ENCODE measurements at places on chromosomes 12 and 14.

DNA sequence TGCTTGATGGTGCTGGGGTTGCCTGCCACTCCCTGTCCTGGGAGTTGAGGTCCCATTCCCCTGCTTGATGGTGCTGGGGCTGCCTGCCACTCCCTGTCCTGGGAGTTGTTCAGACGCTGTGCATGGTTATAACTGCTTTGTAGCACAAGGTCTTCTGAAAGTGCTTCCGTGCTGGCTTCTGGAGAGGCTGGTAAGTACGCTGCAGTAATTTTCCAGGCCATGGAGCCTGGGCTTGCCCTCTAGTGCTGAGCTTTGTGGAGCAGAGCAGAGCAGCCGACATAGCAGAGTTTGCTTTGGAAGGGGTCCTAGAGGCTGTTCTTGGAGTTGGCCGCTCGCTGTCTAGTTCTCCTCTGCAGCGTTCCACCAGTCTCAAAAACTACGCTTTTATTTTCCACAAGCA lies 6.3 kb downstream of the B4GALNT3 start:
- DNase-seq = no peak

- no peak for DNase-seq
These were observed 47.5 kb downstream of the NOS1 start for GRCh38 chr12:117313926-117314325.

GRCh38 chr12:30989754-30990153 lies 63.2 kb downstream of the TSPAN11 start:
- no peak for DNase-seq

GRCh38 chr12:48556631-48557030 lies 13.2 kb downstream of the LALBA start:
- DNase-seq = no peak

DNA sequence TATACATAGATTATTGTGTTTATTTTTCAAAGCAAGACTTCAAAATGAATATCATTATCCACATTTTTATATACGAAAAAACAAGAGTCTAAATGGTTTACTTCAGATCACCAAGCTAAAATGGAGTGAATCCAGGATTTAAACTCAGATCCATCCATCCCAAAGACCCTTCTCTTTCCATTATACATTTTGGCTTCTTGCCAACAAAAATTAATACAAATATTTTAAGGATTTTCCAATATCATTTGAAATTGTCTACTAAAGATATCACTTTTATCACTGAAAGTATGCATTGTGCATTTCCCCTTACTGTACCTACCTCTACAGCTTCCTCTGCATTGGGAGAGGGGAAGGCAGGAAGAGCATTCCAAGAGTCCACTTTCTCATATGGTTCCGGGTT lies 541.2 kb downstream of the RPS29 start:
- no peak for DNase-seq

DNA sequence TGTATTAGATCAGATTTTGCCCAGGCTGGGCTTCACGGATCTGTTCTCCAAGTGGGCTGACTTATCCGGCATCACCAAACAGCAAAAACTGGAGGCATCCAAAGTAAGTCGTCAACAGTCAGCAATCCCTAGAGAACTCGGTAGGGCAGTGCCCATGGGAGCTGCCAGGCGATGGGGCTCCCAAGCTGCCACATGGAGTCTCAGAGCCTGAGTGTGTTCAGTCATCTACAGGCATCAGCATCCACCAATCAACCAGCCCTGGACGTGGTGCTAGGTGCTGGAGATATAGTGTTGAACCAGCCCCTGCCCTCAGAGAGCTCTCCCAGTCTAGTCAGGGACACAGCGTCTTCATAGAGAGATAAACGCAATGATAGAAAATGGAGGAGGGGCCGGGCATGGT lies 6.9 kb downstream of the SERPINA4 start:
- DNase-seq = no peak

GRCh38 chr12:124509300-124509675 lies 58.1 kb downstream of the NCOR2 start:
- DNase-seq = no peak

GRCh38 chr12:47570151-47570550 lies 135.7 kb downstream of the RPAP3 start:
- DNase-seq = no peak

- DNase-seq = no peak
These were observed 30.9 kb downstream of the CCDC92 start for GRCh38 chr12:123941624-123942237.

DNA sequence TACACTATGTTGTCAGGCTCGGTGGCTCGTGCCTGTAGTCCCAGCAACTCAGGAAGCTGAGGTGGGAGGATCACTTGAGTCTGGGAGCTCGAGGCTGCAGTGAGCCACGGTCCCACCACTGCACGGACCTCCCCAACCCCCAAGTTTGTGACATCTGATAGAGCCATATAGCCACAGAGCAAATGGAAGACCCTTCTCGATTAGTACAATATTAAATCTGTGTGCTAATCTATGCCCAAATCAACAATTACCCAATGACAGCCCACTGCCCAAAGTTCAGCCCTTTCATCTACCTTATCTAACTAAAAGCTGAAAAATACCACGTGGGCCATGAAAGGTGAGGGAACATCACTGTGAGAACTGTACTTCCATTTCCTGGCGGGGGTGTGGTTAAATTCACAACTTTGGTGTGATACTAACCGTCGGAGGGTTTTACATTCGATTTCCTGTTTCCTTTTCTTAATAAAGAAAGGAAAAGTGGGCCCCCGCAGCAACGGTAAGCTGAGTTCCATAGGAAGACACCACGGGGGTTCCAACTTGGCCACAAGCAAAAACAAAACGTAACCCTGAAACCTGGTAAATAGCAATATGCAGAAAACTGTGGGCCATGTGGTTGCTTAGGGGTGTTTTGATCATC lies 31.2 kb upstream of the FOS start:
- no peak for DNase-seq

GRCh38 chr12:115823635-115824034 lies 453.9 kb downstream of the MED13L start:
- no peak for DNase-seq

- DNase-seq = no peak
These were observed 14.3 kb upstream of the OTUB2 start for GRCh38 chr14:94011795-94012194.

GRCh38 chr12:104204690-104205480 lies 10.7 kb upstream of the TXNRD1 start:
- DNase-seq = no peak

GRCh38 chr14:104689881-104690711 lies 678 bp downstream of the INF2 start:
- no peak for DNase-seq

GRCh38 chr12:90163975-90164374 lies 455.3 kb upstream of the ATP2B1 start:
- DNase-seq = no peak

GRCh38 chr12:3022961-3023360 lies 54.2 kb upstream of the TSPAN9 start:
- DNase-seq = no peak

GRCh38 chr12:121288158-121288845 lies 8.2 kb downstream of the CAMKK2 start:
- DNase-seq = no peak

DNA sequence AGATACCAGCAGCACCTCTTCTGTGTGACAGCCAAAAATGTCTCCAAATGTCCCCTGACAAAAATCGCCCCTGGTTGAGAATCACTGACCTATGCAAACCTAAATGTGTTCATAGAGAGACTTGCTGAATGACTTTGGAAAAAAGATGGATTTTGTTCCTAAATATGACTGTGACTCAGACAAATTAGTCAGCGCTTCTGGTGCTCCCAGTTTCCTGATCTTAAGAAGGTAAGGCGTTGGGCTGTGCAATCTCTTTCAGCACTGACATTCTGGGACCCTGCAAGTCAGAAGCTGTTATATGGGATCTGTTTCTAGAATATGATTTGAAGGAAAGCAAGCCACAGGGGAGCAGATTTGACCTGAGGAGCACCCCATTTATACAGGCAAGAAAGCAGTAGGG lies 90.6 kb upstream of the PWP1 start:
- no peak for DNase-seq
